Breast epithelium (tissue), 4 donors: ENCODE measurements at places on chromosomes 13 and 19.

DNA sequence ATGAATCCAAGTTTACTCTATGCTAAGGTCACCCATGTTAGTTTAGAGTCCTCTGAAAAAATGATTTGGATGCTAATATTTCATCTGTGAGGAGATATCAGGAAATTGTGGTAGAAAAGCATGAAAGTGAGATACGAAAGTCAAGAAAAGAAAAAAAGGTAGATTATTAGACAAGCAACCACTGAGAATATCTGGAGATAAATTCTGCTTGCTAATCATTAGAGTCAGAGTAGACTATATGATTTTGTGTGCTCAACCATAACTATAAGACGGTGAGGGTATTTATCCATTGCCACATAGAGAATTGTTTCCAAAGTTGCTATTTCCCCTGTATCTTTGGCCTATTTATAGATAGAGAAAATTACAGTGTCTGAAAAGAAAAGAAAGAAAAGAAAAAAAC is 706.7 kb downstream of the SLITRK5 start:
- no peak for DNase-seq

GRCh38 chr19:56712611-56713276 is 41.2 kb upstream of the ZNF835 start:
- no peak for DNase-seq

GRCh38 chr13:51500687-51501086 is 47.9 kb upstream of the INTS6 start:
- DNase-seq = no peak

DNA sequence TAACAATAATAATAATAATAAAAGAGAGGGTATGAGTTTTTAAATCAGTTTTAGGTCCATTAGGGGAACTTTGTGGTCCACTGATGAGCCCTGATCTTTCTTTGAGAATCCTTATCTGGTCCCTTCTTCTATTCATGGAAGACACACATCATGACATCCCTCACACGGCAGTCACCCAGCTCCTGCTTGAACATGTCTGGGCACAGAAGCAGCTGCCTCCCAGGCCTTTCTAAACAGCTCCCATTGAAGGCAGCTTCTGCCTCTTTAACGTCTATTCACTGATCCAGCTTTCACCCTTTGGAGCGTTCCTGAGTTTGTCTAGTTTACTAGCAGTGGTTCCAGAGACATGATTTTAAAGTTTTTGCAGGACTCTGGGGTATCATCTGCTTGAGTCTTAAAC is 42.6 kb upstream of the STK24 start:
- no peak for DNase-seq

DNA sequence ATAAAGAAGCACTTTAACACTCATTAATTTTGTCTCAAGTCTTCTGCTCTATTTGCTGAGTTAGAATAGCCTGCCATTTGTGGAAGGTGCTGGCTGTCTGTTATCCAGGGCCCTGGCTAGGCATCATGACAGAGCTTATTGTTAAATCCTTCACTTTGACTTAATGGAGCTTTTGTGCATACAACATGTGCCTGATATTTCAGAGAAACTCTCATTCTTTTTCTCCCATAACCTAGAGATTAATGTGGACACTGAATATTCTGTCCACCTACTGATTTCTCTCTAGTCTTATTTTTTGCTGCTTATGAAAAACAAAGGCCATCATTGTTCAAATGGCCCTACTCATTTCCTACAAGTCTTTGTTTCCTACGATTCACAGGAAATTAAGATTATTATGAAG is 383.1 kb upstream of the HTR2A start:
- DNase-seq = no peak

DNA sequence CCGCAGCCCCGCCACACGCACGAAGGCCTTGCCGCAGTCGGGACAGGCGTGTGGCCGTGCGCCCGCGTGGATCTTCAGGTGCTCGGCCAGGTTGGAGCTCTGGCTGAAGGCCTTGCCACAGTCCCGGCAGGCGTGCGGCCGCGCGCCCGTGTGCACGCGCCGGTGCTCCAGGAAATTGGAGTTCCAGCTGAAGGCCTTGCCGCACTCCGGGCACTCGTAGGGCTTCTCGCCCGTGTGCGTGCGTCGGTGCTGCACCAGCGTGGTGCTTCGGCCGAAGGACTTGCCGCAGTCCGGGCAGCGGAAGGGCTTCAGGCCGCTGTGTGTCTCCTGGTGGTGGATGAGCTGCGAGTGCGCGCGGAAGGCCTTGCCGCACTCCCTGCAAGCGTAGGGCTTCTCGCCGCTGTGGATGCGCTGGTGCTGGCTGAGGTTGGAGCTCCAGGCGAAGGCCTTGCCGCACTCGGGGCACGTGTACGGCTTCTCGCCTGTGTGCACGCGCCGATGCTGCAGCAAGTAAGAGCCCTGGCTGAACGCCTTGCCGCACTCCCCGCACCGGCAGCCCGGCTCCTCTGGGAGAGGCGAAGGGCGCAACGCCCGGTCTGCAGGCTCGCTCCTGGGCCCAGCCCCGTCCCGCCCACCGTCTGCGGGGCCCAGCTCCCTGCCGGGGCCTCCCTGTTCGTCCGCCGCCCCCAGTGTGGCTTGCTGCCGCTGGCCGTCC is 3.6 kb upstream of the A1BG start:
- no peak for DNase-seq

DNA sequence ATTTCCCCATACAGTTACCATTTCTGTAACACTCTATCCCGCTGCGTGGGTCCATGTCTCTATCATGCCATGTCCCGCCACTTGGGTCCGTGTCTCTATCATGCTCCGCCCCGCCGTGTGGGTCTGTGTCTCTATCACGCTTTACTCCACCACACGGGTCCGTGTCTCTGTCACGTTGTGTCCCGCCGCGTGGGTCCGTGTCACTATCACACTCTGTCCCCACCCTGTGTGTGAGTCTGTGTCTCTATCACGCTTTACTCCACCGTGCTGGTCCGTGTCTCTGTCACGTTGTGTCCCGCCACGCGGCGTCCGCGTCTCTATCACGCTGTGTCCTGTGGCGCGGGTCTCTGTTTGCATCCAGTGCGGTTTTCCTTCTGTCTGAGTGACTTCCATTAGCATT is 11.6 kb downstream of the ADPRHL1 start:
- no peak for DNase-seq

- DNase-seq = no peak
Observed at GRCh38 chr13:79910875-79911540, 429.9 kb downstream of the SPRY2 start.

GRCh38 chr19:50893047-50893736 is 18.0 kb downstream of the KLK4 start:
- no peak for DNase-seq

GRCh38 chr19:29119590-29119989 is 93.4 kb downstream of the UQCRFS1 start:
- DNase-seq = no peak

GRCh38 chr19:12293777-12294248 is 870 bp downstream of the ZNF44 start:
- peak; percentile 46 for DNase-seq

- no peak for DNase-seq
Observed at GRCh38 chr13:114164681-114165429, 14.2 kb upstream of the CFAP97D2 start.

DNA sequence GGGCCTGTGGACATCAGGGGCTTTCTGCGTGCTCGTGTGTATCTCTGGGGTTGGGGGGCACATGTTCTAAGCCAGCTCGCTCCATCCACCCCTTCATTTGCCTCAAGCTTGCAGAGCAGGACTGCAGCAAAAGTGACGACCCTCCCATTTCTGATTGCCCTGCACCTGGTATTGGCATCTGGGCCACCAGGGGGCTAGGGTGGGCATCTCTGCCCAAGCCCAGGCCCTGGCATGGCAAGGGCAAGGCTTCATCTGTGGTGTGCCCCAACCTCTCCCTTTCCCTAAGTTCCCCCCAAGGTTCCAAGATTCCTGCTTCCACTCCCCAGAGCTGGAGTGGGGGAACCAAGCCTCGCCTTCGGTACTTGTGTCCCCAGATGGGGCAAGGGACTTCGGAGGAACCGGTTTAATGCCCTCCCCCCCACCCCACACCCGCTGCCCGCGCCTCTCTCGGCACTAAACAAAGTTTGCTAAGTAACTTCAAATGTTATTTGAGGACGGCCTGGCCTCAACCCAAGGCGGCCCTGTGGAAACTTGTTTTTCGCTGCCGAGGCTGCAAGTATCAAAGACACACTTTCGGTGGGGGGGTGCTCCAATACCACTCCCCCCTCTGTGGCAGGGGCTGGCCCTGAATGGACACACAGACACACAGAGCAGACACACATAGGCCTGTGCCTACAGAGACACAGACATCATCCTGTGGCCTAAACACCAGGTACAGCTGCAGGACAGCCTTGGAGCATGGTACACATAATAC is 12.2 kb downstream of the NFIX start:
- peak; percentile 90 for DNase-seq

- no peak for DNase-seq
Observed at GRCh38 chr13:29227576-29227975, 367.9 kb downstream of the SLC7A1 start.

GRCh38 chr19:17321655-17322489 is 12.5 kb downstream of the DDA1 start:
- no peak for DNase-seq

DNA sequence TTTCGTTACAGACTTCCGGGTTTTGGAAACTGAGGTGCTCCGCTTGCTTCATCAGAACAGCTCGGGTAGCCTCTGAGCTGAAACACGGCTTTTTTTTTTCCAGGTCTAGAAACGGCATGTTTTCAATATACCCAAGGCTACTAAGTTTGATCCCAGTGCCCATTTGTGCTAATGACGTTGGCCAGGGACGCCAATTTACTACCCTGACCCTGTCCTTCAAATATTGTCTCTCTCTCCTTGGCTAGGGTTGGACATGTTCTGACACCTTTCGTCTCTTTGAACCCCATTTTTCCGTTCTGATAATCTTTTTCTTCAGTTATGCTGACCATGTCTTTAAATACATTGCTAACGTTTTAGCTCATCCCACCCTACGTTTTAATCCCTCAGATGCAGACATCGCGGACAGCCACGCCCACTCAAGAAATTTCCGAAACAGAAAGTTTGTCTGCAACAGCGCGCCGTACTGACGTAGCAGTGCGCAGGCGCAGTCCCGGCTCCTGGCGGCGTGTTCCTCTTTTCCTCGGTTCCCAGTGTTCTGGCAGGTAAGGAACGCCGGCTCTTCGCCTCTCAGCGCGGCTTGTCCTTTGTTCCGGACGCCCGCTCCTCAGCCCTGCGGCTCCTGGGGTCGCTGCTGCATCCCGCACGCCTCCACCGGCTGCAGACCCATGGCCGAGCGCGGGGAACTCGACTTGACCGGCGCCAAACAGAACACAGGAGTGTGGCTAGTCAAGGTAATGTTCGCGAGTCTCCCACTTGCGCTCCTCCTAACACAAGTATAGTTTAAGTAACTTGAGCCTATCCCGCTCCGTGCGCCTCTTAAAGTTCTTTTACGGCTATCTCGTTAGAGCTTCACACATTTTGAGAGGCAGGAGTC is at the start of gene GTF2F2:
Gene GTF2F2 (plus strand): TSS at position 520 of the 874 bp plus-strand sequence. CDS start 146 bp downstream, at position 666.
- DNase-seq = peak; percentile 85

GRCh38 chr19:38316477-38317067 is 825 bp upstream of the YIF1B start:
- DNase-seq = no peak

- no peak for DNase-seq
Observed at GRCh38 chr13:111857846-111858560, 208.9 kb upstream of the SOX1 start.

- no peak for DNase-seq
Observed at GRCh38 chr19:39152066-39152465, 26.5 kb downstream of the PAK4 start.

DNA sequence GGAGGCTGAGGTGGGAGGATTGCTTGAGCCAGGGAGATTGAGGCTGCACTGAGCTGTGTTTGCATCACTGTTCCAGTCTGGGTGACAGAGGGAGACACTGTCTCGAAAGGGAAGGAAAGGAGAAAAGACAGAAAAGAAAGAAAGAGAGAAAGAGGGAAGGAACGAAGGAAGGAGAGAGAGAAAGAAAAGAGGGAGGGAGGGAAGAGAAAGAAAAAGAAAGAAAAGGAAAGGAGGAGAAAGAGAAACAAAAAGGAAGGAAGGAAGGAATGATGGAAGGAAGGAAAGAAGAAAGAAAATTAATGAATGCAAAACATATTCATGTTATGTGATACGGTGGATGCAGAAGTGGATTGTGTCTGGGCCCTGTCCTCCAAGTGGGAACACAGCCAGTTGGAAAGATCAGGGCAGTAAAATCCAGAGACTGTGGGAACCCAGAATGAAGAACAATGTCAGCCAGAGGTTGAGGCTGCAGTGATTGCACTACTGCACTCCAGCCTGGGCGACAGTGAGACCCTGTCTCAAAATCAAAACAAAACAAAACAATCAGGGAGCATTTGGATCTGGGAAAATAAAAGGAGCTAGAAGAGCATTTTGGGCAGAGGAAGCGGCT is 6.2 kb downstream of the PHLDB3 start:
- DNase-seq = no peak

GRCh38 chr19:35079826-35080225 is 35.8 kb upstream of the FXYD3 start:
- no peak for DNase-seq

- DNase-seq = peak; percentile 87
Observed at GRCh38 chr19:47013041-47013517, 6.6 kb upstream of the NPAS1 start.

- DNase-seq = no peak
Observed at GRCh38 chr13:29991343-29991742, 140.9 kb upstream of the UBL3 start.

- no peak for DNase-seq
Observed at GRCh38 chr13:99746637-99747402, 224.7 kb downstream of the ZIC5 start.

DNA sequence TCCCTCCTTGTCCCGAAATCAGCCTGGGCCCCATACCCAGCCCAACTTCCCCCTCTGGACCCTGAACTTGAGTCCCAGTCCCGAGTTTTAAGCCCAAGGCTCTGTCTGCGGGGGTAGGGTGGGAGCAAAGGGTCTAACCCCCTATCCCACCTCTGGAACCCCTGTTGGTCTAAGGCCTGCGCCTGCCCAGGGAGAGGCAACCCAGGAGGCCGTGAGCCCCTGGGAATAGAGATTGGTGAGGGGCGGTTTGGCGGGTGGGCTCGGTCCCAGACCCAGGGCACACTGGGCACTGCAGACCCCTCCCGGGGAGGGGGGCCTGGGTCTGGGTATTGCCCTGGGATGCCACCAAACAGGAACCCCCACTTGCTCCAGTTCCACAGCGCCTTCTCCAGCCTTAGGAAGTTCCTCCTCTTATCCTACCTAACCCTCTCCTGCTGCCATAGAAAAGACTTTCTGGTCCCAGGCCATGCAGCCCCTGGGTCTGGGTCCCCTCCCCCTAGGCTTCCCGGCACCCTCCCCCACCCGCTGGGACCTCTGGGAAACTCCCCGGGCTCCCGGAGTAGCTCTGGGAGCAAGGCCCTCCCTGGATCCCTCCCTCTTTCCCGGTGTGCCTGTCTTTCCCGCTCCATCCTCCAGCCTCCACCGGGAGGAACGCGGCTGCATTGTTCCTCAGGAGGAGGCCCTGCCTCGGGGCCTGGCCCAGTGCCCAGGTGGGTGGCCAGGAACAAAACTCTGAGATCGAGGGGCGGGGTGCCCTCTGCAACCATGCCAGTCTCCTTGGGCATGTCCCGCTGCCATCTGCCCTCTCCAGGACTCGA is 33.6 kb upstream of the NANOS3 start:
- peak; percentile 92 for DNase-seq
